ENCODE measurements at places on chromosomes 13 and 19. TPM values are rescaled to one million over a fixed set of nuclear protein-coding genes. Genes with fewer than 3 reads are reported as not detected.

Gene AXL
- 15.0 TPM for total RNA-seq

- H3K27ac ChIP-seq = peak overlapping the region; percentile 99
- no peaks in the 10 kb centered on the region for H3K36me3 ChIP-seq
- peaks cover 44% of the 10 kb centered on the region for H3K4me1 ChIP-seq
- no peak for DNase-seq
- no peaks in the 10 kb centered on the region for H3K27me3 ChIP-seq
Observed at GRCh38 chr13:49997955-49998354, 1.1 kb downstream of the TRIM13 start.

DNA sequence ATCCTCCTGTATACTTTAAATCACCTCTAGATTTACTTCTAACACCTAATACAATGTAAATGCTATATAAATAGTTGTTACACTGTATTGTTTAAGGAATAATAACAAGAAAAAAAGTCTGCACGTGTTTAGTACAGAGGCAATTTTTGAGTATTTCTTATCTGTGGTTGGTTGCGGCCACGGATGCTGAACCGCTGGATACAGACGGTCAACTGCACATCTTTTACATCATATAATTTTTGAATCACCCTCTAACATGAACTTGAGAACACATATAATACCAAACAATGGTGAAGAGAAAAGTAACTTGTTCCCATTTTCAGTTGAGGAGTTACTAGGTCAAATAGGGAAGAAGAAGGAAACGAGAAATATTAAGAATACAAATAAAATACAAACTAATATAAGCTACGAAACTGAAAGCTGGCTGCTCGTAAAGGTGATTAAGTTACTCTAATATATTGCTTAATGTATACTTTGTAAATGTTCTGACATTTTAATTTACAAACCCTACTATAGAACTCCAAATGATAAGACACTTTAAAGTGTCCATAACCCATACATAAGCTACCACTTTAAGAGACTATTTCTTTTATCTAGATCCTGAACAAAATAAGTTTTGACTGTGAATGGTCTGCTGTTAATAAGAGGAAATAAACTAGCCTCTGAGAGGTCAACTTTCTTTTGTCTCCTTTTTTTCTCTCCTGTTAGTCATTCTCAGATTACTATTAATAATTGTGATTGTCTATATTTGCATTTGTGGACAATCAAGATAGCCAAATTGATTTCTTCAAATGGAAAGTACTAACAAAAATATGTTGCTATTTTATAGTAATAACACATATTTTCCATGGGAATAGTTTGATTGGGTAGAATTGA, 457.4 kb downstream of the DIAPH3 start:
- no peak for DNase-seq
- H3K4me1 ChIP-seq = no peaks in the 10 kb centered on the region
- H3K27me3 ChIP-seq = no peaks in the 10 kb centered on the region
- H3K36me3 ChIP-seq = no peaks in the 10 kb centered on the region
- no peak overlapping the region for H3K4me3 ChIP-seq

DNA sequence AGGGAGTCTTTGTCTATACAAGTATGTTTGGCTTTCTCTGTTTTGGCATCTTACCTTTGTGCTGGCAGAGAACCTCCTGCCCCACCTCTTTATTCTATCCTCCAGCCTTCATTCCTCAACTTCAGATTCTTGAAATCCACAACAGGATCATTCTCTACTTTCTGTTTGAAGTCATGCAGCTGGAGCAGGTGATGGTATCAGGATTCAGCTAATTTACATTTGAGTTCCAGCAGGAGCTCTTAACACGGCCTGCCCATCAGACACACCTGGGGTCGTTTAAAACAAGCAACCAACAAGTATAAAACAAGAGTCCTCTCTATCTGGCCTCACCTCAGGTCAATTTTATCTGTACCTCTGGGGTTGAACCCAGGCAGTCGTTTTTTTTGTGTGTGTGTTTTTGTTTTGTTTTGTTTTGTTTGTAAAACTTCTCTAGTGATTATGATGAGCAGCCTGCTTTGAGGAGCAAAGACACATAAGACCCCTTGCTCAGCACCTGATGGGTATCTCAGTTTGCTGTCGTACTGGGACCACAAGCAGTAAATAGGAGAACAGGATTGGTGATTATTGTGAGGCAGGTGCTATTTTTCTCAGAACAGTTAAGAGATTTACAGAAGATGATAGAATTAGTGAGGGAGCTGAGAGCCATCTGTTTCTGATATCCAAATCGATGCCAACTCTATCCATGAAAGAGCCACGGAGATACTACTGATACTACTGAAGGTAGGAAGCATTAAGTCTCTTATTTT, 78.4 kb downstream of the GPC6 start:
- no peaks in the 10 kb centered on the region for H3K27me3 ChIP-seq
- H3K27ac ChIP-seq = no peak overlapping the region
- DNase-seq = no peak
- no peak overlapping the region for H3K4me3 ChIP-seq

DNA sequence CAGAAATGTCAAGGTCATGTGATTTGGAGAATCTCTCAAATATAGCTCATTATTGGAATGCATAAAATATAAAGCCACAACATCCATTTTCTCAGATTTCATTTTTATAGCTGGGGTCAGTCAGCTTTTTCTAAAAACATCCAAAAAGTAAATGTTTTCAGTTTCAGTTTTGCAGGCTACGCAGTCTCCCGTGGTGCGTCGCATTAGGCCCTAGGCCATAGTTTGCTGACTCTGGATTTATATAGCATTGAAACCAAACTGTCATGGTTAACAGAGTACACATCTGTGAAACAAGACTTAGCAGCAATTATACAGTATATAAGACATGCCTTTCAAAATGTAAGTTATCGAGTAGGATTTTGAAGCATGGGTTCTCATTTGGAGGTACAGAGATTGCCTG, 140.0 kb downstream of the IRS2 start:
- no peak overlapping the region for H3K27ac ChIP-seq
- no peak for DNase-seq
- H3K4me3 ChIP-seq = no peak overlapping the region
- no peaks in the 10 kb centered on the region for H3K4me1 ChIP-seq
- H3K36me3 ChIP-seq = no peaks in the 10 kb centered on the region

DNA sequence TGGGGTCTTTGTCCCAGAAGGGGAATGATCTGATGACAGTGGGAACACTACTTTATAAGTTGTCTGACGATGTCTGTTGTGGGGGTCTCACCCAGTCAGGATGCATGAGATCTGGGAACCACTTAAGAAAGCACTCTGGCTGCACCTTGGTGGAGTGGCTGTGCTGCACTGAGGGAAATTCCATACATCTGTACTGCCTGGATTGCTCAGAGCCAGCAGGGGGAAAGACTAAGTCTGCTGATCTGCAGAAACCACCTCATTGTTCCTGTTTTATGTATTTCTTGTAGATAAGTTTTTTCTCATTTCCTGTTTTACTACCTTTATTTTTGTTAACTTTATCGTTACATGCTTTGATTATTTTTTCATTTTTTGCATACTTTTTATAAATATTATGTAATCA, 27.3 kb downstream of the ZNF430 start:
- H3K4me1 ChIP-seq = no peaks in the 10 kb centered on the region
- H3K27ac ChIP-seq = no peak overlapping the region
- H3K4me3 ChIP-seq = no peak overlapping the region
- H3K36me3 ChIP-seq = no peaks in the 10 kb centered on the region
- DNase-seq = no peak

- peaks cover 26% of the 10 kb centered on the region for H3K4me1 ChIP-seq
- peaks cover 4% of the 10 kb centered on the region for H3K36me3 ChIP-seq
- H3K27me3 ChIP-seq = no peaks in the 10 kb centered on the region
Observed at GRCh38 chr19:1220976-1221903, 15.7 kb downstream of the STK11 start.

DNA sequence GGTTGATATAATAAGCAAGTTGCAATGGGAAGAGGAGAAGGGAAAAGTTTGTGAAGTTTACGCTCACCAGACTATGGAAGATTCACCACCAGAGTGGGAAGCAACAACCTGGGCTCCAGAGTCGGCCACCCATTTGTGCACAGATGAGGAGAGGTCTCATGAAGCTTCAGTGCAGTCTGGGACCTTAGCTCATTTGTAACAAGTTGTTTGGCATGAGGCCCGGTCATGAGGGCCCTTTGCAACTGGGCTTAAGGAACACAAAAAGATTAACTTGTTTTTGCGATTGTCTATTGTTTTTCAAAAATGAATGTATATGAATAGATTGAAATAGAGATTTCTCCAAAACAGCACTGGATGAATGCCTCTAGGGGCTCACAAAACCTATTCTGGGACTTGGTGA, 94.2 kb downstream of the ZNF737 start:
- H3K36me3 ChIP-seq = no peaks in the 10 kb centered on the region
- H3K4me1 ChIP-seq = peaks cover 18% of the 10 kb centered on the region
- H3K27ac ChIP-seq = no peak overlapping the region

Gene ZNF829
- 1.6 TPM for total RNA-seq

Gene ERFL
- total RNA-seq = not detected

Gene LGALS4
- total RNA-seq = 54.1 TPM

Gene CPT1C
- total RNA-seq = 3.4 TPM
